ENCODE measurements at places on chromosomes 13 and 19. TPM values are rescaled to one million over a fixed set of nuclear protein-coding genes. Genes with fewer than 3 reads are reported as not detected.

- DNase-seq = no peak
- H3K27ac ChIP-seq = no peak overlapping the region
- H3K4me1 ChIP-seq = peaks cover 4% of the 10 kb centered on the region
- no peak overlapping the region for H3K4me3 ChIP-seq
- no peaks in the 10 kb centered on the region for H3K36me3 ChIP-seq
- no peaks in the 10 kb centered on the region for H3K27me3 ChIP-seq
Measured at GRCh38 chr13:26320766-26321165, 66.8 kb downstream of the CDK8 start.

- no peaks in the 10 kb centered on the region for H3K27me3 ChIP-seq
- H3K36me3 ChIP-seq = no peaks in the 10 kb centered on the region
- no peak overlapping the region for H3K4me3 ChIP-seq
- no peak overlapping the region for H3K27ac ChIP-seq
Measured at GRCh38 chr13:105329359-105329758, 1206.1 kb downstream of the EFNB2 start.

DNA sequence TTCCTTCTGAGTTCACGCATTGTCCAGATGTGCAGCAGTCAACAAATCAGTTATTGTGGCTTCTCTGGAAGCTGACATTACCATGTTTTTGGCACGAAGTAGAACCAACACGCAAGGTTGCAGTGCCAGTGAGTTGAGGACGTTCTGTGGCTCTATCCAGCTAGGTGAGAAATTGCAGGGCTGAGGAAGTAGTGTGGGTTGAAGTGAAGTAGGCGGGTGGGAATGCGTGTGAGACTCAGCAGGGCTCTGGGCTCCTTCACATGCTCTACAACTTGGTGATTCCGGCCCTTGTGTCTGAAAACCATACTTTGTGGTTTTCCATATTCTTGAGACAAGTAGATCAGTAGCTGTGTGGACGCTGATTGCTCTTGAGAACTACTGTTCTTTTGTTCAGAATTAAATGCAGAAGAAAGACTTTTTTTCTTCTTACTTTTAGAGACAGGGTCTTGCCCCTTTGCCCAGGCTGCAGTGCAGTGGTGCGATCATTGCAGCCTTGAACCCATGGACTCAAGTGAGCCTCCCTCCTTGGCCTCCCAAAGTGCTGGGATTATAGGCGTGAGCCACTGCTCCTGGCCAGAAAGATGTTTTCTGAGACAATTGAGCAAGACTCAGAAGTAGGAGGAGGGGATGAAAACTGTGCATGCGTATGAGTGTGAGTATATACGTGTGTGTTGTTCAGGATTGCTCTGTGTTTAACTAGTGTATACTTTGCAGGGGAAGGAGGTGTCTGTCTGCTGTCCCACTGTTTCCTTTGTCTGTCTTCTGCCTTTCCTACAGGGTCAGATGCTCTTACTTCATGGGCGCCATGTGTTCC, 46.2 kb downstream of the GATAD2A start:
- no peaks in the 10 kb centered on the region for H3K36me3 ChIP-seq
- no peak overlapping the region for H3K27ac ChIP-seq
- no peak overlapping the region for H3K4me3 ChIP-seq
- no peak for DNase-seq
- H3K27me3 ChIP-seq = no peaks in the 10 kb centered on the region
- peaks cover 3% of the 10 kb centered on the region for H3K4me1 ChIP-seq

DNA sequence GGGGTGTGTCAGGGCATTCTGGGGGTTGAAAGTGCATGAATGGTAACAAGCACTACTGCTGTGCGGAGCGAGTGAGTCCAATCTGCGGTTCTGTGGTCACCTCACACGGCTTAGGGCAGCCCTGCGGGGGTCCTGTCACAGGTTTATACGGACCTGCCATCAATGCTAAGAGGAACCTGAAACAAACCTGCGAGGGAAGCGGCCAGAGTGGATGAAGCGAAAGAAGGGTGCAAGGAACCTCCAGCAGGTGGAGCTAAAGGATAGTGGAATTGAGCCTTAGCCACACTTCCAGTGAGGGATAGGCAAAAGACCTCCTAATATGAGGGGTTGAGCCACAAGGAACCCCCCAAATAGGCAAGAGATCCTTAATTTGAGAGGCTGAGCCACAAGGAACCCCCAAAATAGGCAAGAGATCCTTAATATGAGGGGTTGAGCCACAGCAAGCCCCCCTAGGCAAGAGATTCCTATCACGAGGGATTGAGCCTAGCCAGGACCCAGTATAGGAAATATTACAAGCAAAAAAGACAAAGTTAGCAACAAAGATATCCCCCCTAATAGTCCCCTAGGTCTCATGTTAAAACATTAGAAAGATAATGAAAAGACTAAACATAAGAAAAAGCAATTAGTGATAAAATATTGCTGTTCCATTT, 6.3 kb upstream of the ZNF69 start:
- H3K27ac ChIP-seq = no peak overlapping the region
- no peaks in the 10 kb centered on the region for H3K27me3 ChIP-seq
- H3K4me1 ChIP-seq = no peaks in the 10 kb centered on the region
- no peak overlapping the region for H3K4me3 ChIP-seq
- peak; percentile 41 for DNase-seq
- no peaks in the 10 kb centered on the region for H3K36me3 ChIP-seq

DNA sequence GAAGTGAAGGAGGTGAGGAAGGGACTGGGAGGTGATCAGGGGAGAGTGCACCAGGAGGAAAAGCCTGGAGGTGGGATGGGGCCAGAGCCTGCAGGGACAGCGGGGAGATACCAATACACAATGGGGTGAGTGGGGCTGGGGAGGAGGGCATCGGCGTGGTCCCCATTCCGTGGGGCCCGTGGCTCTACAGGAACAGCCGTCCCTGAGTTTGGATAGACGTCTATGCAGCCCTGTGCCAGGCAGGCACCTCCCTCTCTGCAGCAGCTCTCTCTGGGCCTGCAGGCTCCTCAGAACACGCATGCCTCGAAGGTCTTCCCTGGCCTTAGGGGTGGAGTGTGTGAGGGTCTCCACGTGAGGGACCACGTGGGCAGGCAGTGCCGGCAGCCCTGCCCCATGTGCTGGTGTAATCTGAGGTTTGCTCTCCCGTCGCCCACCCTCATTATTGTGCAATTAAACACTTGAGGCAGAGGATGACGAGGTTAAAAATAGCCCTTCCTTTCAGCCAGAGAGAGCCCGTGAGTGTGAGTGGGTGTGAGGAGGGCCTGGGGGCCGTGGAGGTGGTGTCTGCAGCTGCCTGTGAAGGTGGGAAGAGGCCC, 16.5 kb downstream of the C2CD4C start:
- H3K27me3 ChIP-seq = no peaks in the 10 kb centered on the region
- no peak for DNase-seq
- no peak overlapping the region for H3K4me3 ChIP-seq

DNA sequence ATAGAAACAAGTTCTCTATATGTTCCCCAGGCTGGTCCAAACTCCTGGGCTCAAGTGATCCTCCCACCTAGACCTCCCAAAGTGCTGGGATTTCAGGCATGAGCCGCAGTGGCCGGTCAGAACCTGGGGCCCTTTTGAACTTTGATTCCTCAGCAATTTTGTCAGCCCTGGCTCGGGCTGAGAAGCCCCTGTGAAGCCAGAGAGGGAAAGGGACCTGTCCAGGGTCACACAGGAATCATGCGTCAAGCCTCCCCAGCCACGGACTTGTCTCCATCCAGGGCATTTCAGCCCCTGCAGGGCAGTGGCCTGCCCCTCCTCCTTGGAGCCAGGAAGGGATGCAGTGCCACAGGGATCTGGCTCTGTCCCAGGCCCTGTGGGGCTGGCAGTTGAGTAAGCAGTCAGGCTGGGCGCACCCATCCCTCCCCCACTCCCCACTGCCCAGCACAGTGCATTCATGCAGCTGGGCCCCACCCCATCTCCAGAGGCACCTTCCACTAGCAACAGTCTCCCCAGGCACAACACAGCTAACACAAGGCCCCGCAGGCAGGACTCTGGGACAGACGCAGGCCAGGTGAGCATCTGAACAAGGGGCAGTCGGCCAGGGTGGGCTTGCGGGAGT, at the start of gene CAPS:
Gene CAPS, plus strand, starts transcription at position 516 of the 619 bp plus-strand sequence. CDS start 153 bp downstream, outside the sequence.
- H3K27ac ChIP-seq = peak within 1 kb of the TSS; percentile 59
- H3K4me3 ChIP-seq = no peak within 1 kb of the TSS
- no peaks in the 10 kb centered on the region for H3K27me3 ChIP-seq
- DNase-seq = no peak
- no peaks in the 10 kb centered on the region for H3K36me3 ChIP-seq

Gene PGLYRP2
- not detected for total RNA-seq

DNA sequence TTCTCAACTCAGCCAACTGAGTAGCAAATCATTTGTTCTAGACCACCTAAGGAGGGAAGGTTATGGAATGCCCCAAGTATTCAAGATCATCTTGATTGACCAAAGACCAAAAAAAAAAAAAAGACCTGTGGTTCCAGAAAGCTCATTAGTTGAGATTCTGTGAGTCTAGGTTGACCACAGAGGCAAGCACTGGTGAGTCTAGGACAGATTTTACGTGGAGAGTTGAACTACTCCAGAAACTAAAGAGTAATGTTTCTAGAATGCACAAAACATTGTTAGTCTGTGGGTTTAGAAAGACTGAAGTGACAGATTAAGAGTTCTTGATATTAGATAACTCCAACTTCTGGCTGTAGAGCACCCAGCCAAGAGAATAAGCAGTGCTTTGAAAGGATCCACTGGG, 4.0 kb upstream of the CYTH2 start:
- no peak for DNase-seq
- no peak overlapping the region for H3K27ac ChIP-seq
- H3K27me3 ChIP-seq = no peaks in the 10 kb centered on the region
- H3K36me3 ChIP-seq = no peaks in the 10 kb centered on the region
- peaks cover 2% of the 10 kb centered on the region for H3K4me1 ChIP-seq
- no peak overlapping the region for H3K4me3 ChIP-seq

Gene DMAC2
- 75.9 TPM for total RNA-seq

GRCh38 chr19:18741124-18742121, 49.7 kb downstream of the COMP start:
- H3K4me1 ChIP-seq = peaks cover 73% of the 10 kb centered on the region
- H3K27ac ChIP-seq = peak overlapping the region; percentile 94
- no peak overlapping the region for H3K4me3 ChIP-seq
- no peaks in the 10 kb centered on the region for H3K27me3 ChIP-seq
- no peaks in the 10 kb centered on the region for H3K36me3 ChIP-seq
- DNase-seq = no peak

DNA sequence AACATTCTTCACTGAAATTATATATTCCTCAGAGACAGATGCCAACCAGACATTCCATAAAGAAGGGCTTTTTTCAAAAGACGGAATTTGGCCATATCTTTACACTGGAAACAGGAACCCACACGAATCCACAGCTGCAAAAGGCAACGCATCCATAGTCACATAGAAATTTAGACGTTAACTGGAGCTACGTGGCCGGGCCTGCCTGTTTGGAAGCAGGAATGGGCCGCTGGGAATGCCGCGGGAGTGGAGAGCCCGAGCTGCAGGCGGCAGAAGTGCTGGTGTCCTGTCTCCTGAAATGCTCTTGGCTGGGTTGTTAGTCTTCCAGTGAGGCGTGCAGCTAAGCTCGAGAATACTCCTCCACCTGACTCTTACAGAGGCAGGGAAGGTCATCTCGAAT, 122.2 kb downstream of the KL start:
- H3K4me3 ChIP-seq = no peak overlapping the region
- H3K4me1 ChIP-seq = no peaks in the 10 kb centered on the region
- H3K27ac ChIP-seq = no peak overlapping the region
- H3K27me3 ChIP-seq = no peaks in the 10 kb centered on the region
- DNase-seq = no peak
